HTR-8/SVneo (cell line): ENCODE measurements at places on chromosomes 1 and 21.

DNA sequence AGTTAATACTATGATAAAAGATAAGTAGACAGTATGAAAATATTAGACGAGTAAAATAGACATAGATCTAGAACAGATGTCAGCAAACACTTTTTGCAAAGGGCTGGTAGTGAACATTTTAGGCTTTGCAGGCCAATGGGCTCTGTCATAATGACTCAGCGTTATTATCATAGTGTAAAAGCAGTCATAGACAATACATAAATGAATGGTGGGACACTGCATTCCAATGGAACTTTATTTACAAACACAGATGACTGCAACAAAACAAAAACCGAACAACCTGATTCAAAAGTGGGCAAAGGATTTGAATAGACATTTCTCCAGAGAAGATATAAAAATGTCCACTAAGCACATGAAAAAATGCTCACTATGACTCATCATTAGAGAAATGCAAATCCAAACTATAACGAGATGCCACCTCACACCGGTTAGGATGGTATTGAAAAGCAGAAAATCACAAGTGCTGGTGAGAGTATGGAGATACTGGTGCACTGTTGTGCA is 7.3 kb downstream of the GSTM5 start:
- no peak for DNase-seq

DNA sequence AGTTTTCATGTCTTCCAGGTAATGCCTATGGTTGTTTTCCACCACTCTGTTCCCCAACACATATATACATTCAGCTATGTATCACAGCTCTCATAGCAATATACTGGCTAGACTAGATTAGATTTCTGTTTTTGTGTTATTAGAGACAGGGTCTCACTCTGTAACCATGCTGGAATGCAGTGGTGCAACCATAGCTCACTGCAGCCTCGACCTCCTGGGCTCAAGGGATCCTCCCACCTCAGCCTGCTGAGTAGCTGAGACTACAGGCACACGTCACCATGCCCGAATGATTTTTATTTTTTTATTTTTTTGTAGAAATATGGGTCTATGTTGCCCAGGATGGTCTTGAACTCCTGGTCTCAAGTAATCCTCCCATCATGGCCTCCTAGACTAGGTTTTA is 37.7 kb downstream of the SYNJ1 start:
- DNase-seq: no peak

DNA sequence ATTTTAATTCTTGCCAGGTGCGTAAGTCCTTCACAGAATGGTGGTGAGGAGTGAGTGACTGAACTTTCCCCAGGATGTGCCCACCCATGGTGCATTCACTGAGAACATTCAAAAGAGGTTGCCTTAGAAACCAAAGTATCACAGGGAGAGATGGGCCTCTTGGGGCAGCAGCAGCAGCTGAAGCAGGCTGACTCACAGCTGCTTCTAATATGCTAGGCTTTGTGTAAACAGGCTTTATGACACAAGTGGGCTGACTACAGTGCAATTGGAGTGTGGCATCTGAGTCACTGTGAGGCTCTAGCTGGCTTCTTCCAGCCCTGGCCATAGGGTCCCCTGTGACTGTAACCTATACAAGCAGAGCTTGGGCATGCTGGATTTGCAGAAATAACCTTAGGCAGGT is 12.6 kb downstream of the PIGP start:
- DNase-seq: peak; percentile 75

DNA sequence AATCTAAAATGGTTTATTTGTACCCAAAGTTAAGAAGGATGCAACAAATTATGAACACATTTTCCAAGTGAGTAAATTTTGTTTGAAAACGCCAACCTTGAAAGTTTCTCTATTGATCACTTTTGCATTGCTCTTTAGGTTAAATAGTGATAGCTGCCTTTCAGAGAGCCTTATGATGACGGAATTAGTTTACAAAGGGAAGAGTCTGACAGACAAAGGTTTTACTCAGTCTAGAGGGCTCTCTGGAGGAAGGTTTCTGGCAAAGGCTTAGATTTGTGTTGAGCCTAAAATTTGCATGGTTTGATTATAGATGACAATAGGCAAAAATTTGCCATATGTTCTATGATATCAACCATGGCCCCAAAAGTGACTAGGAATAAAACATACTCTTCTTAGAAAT is 95.9 kb upstream of the RUNX1 start:
- no peak for DNase-seq

DNA sequence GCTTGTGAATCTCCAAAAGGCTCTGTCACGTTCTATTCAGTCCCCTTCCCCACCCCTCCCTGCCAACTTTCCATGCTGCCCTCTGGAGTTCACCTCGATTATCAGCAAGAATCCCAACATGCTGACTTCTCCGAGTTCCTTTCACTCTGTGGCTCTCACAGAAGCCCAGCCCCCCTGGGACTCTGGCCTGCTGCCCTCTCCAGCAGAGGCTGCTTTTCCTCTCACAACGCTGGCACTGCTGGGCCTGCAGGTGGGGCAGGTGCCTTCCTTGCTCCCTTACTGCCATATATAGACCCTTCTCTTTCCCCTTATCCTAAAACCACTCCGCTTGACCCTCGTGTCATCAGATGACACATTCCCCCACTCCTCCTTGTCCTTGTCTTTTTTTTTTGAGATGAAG is 10.2 kb upstream of the RNF186 start:
- DNase-seq: peak; percentile 15

DNA sequence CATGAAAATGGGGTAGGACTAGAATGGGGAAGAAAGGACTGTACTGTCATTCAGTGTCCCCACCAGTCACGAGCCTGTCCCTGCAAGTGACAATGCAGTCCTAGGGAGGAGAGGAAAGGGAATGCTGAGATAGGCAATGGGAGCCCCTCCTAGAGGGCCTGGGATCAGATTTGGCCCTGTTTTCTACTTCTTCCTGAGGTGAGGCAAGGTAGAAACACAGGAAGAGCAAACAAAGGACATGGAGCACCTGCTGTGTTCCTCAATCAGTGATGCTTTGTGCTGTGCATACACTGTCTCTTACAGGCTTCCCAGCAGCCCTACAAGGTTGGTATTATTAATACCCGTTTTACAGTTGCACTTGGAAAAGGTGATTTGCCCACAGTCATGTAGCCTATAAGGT is 6.1 kb downstream of the FABP3 start:
- DNase-seq: no peak
